Keratinocyte (primary cell): ENCODE measurements at places on chromosomes 6 and 20.
A peak's percentile ranks its signal among the peaks of the same experiment; 100 is the strongest.

- no peak for DNase-seq
Observed at GRCh38 chr20:42346189-42347170, 728.3 kb upstream of the CHD6 start.

DNA sequence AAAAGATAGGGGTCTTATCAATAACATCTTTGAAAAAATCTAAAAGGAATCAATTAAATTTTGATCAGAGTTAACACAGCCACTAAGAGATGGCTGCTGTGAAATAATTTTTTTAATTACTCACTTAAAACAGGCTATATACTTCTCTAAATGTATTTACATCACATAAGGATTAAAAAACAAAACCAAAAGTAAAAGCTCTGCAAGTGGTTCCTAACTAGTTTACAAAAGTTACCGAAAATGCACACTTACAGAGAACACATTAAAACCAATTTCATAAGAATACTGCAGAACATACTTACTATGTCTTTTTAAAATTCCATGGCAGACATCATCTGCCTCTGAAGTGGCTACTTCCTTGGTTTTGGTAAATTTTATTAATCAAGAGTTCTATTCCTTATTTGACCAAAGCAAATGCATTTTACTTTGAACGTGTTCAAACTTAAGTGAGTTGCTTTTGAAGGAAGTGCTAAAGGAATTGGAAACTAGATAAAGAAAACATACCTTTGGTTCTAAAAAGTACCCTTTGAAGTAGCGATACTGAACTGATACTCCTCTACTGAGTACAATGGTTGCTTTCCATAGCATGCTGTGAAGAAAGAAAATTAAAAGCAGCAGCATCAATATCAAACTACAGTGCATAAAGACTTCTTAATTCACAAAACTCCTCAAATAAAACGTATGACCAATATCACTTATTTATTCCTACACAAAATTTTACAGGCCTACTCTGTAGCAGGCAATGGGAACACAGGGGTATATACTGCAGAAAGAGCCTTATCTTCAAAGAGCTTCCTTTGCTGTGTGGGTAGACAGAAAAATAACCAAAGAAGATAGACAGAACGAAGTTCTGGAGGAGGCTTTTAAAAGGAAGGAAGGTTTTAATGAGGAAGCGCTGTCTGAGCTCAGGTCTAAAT lies 157.1 kb upstream of the SHLD1 start:
- DNase-seq: no peak

GRCh38 chr6:100850174-100850573 lies 31.0 kb downstream of the ASCC3 start:
- no peak for DNase-seq

DNA sequence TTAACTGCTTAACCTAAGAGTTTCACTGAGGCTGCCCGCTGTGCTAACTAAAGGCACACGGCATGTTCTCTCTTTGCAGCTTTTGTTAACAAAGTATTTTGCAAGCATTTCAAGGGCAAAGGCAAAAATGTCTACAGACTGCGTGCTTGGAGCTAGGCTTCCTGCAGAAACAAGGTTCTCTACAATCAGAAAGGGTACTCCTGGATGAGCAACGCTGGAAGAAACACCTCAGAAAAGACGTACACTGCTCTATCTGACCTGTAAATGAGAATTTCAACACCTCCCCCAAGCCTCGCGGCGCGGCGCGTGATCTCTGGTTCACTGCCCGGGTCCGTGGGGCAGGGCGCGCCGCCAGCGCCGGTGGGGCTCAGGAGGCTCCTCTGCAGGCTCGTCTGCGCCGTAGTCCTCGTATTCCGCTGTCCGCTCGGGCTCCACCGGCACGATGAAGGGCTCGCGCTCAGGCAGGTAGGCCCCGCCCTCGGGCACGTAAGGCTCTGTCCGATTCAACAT lies 120.9 kb downstream of the COL12A1 start:
- DNase-seq: no peak

GRCh38 chr6:103799971-103800670 lies 1059.6 kb downstream of the HACE1 start:
- DNase-seq: no peak

DNA sequence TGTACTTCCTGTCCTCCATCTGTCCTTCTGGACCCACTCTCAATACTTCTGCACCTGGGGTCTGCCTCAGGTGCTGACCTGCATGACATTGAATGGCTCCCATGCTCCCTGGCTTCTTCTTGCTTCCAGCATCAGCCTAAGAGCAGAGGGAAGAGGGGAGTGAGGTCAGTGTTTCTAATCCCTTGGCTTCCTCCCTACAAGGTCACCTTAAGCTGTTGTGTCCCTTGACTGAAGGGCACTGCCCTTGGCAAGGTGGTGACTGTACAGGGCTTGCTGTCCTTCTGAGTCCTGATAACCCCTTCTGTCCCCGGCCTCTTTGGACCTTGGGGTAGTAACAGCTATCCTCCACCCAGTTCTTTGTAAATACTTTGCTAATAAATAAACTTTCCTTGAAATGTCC lies 9.6 kb downstream of the HLA-DMB start:
- DNase-seq: no peak

GRCh38 chr6:70412252-70413113 lies 825 bp upstream of the FAM135A start:
- no peak for DNase-seq

GRCh38 chr6:149248693-149249369 lies 68.7 kb upstream of the TAB2 start:
- DNase-seq: no peak

DNA sequence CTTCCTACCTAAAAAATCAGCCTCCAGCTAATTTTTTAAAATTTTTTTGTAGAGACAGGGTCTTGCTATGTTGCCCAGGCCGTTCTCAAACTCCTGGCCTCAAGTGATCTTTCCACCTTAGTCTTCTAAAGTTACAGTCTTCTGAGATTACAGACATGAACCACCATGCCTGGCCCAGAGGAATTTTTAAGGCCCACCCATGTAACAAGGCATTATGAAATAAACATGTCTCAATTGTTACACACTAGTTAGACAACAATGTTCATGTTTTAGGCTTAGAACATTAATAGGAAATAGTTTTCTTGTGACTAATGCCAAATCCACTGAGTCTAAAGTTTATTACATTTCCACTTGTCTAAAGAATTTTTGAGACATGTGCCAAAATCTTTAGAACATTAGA lies 221.2 kb downstream of the LAMA2 start:
- peak; percentile 13 for DNase-seq
